ENCODE measurements at places on chromosomes 1 and 21. TPM values are rescaled to one million over a fixed set of nuclear protein-coding genes. Genes with fewer than 3 reads are reported as not detected.

The PWP2 gene
- total RNA-seq, result 13.7 TPM

The PRR9 gene
- total RNA-seq, result not detected

The SYT11 gene
- total RNA-seq, result 22.3 TPM

The UBE2U gene
- not detected for total RNA-seq

The NPHS2 gene
- not detected for total RNA-seq

DNA sequence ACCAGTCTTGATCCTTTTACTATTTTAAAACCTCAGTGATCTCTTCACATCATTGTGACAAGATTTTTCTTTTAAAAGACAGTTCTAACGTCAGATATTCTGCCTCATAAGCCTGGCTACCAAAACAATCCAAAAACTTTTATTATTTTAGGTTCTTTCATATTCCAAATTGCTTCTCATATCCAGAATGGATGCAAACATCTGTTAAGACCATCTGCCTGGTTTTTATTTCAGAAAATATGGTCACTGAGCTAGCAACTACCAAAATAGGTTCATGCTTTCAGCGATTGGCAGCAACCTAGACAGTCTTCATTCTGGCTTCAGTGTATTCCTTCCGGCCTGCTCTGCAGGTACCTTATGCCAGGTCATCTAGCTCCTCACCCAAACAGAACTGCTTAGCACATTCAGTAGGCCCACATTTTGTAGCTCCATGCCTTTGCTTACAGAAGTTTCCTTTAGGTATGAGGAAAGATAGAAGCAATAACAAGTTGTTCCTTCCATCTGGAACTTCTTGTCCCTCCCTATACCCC, 59.0 kb upstream of the CACYBP start:
- DNase-seq, result no peak

DNA sequence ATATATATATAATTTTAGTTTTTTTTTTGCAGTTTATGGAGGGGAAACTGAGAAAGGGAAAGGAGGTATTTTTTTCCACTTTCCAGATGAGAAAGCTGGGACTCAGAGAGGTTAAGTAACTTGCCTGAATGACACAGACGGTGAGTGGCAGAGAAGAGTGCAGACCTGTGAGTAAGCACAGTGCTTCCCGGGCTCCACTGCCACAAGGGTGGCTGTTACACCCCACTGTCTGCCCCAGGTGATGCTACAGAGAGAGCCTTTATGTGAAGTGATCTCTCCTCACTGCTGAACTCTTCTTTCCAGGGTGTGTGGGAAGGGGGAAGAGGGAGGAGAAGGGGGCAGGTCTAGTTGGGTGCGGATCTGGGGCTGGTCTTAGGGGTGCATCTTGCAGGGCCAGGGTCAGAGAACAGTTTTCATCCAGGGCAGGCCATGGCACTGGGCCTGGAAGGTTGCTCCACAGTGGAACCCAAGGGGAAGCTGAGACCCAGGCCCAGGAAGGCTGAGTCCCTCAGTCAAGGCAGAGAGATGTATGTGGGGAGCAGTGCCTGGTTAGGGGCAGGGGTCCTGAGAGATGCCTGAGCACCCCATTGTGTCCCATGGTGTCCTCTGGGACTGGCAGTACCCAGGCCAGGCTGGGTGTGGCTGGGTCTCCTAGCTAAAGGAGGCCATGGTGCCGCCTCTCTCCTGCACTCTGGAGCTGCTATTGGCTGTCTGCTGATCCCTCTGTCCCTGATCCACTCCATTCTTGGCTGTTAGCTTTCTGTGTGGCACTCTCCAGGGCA, 357.5 kb downstream of the PTPRU start:
- DNase-seq, result no peak

DNA sequence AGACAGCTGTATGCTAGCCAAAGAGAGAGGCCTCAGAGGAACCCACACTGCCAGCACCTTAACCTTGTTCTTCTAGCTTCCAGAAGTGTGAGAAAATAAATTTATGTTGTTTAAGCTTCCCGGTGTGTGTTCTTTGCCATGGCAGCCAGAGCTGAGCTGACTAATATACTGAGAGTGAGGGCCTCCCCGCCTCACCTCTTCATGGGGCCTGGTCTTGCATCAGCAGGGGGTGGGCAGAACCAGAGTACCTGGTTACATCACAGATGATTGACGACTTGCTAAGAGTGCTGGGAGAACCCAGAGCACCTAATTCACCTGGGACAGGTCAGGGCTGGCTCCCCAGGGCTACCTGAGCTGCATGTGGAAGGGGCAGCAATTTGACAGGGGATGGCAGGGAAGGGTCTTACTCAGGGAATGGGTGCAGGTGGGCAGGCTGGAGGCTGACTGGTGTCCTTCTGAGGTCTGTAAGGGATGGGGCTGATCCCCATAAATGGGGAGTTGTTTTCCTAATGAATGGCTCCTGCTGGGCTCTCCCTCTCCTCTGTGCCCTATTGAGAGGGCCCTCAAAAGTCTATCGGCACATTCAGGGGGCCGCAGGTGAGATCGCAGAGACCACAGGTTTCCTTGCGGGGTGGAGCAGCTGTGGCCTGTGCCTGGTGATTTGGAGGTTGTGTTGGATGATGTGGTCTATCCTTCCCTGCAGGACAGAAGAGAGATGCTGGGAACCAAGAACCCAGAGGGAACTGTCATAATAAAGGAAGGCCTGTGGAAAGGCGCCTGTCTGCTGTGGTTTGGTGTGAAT, 60.6 kb upstream of the ETV3 start:
- no peak for DNase-seq

DNA sequence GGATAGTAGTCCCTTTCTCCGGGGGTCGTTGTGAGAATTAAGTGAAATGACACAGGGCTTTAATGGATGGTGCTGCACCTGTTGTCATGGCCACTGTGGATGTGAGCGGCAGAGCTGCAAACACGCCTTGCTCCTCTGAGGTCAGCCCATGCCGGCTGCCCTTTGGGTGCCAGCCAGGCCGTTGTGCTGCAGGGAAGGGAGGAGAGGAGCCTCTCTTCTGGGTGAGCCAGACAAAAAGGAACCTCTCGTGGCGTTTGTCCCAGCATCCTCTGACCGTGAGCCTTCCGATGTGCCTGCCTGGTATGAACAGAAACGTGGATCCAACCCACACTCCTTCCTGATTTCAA, 383.0 kb upstream of the VAMP3 start:
- no peak for DNase-seq

DNA sequence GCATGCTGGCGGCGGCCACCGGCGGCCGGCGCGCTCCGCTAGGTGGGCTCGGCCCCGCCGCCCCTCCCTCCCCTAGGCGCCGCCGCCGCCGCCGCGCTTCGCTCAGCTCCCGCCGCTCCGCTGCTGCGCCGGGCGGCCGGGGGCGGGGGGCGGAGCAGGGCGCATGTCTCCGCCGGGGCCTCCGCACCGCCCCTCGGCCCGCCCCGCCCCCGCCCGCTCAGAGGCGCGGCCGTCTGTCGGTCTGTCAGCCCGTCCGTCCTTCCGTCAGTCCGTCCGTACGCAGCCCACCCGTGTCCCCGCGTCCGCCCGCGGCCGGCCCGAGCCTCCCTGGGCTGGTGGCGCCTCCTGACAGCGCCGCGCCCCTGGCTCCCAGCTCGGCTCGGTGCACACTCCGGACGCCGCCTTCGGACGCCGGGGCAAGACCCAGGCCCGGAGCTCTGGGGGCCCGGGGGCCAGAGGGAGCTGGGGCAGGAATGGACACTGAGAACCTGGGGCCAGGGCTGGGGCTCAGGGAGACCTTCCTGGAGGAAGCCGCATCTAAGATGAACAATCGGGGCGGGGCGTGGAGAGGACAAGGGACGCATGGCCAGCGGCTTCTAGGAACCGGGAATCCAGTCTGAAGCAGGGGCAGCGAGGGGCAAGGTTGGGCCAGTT, at the start of gene GPR153:
Gene GPR153 (minus strand): TSS at position 138 of the 654 bp plus-strand sequence. CDS start 6,193 bp downstream, outside the sequence.
- peak; percentile 35 for DNase-seq

GRCh38 chr1:2956576-2956975, 64.7 kb upstream of the ACTRT2 start:
- no peak for DNase-seq

DNA sequence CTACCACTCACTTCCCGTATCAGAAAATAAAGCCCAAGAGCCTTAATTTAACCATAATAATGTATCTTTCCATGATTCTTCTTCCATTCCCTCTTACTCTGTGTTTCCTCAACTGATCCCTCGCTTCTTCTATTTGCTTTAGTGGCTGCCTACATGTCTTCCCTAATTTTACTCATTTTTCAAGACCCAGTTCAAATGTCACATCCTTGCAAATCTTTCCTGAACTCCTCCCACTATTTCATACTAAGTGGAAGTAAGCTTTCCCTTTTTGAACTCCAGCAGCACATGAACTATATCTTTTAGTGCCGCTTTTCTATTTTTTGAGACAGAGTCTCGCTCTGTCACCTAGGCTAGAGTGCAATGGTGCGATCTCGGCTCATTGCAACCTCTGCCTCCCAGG, 3.8 kb upstream of the NFYC start:
- no peak for DNase-seq

GRCh38 chr1:213984387-213985208, 3.2 kb upstream of the PROX1 start:
- DNase-seq, result no peak

- DNase-seq, result no peak
Measured at GRCh38 chr21:29676395-29676794, 263.4 kb downstream of the GRIK1 start.

DNA sequence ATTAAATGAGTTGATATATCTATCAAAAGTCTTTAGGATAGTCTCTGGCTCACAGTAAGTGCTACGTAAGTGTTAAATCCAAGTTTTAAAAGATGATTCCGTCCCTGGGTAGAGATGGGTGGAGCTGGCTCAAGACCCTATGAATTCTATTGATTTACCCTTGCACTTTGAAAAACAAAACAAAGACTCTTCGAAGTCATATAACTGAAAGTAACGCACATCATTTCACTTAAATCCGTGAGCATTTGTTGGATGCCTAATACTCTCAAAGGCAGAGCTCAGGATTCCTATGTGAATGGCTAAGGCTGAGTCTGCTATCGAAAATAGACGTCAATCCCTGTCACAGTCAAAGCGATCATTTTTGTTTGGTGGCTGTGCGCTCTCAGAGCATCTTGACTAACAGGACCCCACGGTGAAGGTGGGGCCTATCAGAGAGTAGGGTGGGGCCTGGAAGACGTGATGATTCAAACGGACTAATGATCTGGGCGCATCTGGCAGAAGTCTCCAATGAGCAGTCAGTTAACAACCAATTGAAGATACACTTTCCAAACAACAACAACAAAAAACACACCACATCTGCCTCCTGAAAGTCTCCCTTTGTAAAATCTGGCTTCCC, 1.2 kb upstream of the NUCKS1 start:
- DNase-seq, result no peak
